Activated CD4-positive, CD25-positive, alpha-beta regulatory T cell (primary cell): ENCODE measurements at places on chromosomes 2 and 18.

DNA sequence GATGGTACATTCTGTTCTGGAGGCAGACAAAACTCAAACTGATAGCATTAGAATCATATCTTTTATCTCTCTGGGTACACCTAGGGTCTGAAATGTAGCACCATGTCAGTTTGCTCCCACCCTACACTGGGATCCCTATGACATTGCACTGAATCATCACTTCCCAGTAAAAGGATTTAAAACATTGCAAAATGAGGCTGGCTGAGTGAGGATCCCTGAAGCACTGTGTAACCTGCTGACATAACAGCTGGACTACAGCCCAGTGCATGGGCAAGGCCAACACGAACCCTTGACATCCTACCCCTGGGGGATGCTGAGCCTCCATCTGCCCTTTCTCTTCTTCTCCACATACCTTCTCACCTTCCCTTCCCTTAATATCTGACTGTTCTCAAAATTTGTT lies 253.2 kb downstream of the TTC32 start:
- DNase-seq = no peak

- DNase-seq = no peak
Measured at GRCh38 chr2:162184821-162185450, 32.9 kb upstream of the GCG start.

GRCh38 chr2:165803123-165803760 lies 9.2 kb upstream of the GALNT3 start:
- DNase-seq = no peak

GRCh38 chr2:128302011-128302743 lies 16.5 kb downstream of the HS6ST1 start:
- no peak for DNase-seq

DNA sequence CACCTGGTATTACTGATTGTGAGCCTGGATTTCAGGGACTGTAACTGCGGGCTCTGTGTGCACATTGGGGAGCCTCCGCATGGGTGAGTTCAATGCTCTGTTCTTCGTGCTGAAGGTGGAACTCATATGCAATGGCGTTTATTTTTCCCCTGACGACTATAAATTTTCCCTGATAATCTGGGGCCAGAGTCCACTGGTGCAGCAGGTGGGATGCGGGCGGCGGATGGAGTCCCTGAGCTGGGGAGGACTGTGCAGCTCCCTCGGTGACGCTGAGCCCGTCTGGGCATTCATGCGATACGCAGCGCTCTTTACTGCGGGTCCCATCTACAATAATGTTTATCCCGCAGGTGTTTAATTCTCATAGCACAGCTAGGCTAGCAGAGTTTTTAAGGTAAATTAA lies 181.6 kb upstream of the ALKAL2 start:
- DNase-seq = no peak

- DNase-seq = no peak
Measured at GRCh38 chr2:221635949-221636348, 63.8 kb upstream of the EPHA4 start.

- no peak for DNase-seq
Measured at GRCh38 chr2:42916324-42916723, 123.9 kb upstream of the HAAO start.

- no peak for DNase-seq
Measured at GRCh38 chr2:158712791-158713522, 82.2 kb upstream of the DAPL1 start.

DNA sequence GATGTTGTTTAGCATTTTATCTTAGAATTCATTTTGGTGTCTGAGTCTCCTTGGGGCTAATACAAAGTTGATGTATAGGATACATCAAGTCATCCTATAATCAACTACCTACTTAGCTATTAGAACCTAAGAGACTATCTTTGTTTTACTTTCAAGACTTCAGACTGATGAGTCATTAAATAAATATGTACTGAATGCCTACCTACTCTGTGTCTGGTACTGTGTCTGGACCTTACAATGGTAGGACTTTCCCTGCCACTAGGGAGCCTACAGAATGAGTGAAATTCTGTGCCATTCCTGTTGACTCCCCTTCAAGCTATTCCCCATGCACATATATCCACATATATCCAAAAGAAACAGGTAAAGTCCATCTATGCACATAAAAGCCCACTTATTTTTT lies 114.5 kb downstream of the ERBB4 start:
- DNase-seq = no peak

DNA sequence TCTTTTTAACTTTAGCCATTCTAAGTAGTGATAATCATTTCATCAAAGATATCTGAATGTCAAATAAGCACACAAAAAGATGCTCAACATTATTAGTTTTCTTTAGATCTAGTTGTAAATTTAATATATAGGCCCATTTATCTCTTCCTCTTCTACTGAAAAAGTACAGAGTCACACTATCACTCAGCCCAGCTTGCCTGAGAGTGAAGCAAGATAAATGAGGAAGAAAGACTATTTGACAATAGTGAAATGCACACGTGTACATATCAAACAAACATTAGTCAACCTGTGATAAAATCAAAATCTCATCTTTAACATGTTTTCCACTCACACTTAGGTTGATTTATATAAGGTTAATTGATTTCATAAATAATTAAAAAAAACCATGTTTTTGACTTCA lies 83.5 kb upstream of the CCDC195 start:
- no peak for DNase-seq

DNA sequence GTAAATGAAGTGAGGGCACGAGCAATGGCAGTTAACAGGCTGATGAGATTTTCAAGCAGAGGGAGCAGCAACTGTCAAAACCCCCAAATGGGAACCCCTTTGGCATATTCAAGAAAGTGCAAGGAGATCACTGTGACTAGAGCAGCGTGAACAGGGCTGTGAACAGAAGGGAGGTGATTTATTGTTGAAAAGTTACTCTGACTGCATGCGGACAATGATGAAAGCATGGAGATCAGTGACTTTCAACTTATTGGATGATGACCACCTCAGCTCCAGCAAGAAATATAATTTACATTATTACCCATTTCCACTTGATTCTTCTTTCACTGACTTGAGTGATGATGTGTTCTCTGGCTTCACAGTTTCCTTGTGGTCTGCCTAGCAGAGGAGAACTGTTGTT lies 187.8 kb upstream of the BOD1L2 start:
- DNase-seq = no peak

GRCh38 chr2:217512259-217512658 lies 490.5 kb downstream of the TNS1 start:
- no peak for DNase-seq

GRCh38 chr2:47779426-47779790 lies 3.5 kb upstream of the MSH6 start:
- no peak for DNase-seq
